ENCODE measurements at places on chromosomes 1 and 21.
A peak's percentile ranks its signal among the peaks of the same experiment; 100 is the strongest.

GRCh38 chr1:10803971-10804820 is 7.8 kb upstream of the CASZ1 start:
- no peak for DNase-seq

- no peak for DNase-seq
Observed at GRCh38 chr1:23167353-23168078, 1.1 kb downstream of the LUZP1 start.

GRCh38 chr1:109161858-109162606 is 48.1 kb downstream of the ELAPOR1 start:
- DNase-seq = peak; percentile 12

- no peak for DNase-seq
Observed at GRCh38 chr1:207981976-207982375, 71.1 kb upstream of the CD34 start.

DNA sequence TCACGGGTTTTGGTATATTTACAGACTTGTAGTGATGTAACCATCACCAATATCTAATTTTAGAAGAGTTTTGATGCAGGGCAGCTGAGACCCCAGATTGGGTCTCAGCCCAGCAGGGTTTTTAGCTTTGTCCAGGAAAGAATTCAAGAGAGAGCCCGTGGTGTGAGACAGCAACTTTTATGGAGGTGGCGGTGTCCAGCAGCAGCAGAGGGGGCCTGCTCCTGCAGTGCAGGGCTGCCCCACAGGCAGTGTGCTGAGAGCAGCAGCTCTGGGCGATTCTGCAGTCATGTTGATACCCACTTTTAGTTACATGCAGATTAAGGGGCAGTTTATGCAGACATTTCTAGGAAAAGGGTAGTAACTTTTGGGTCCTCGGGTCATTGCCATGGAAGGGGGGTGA is 1.8 kb upstream of the EPHX1 start:
- no peak for DNase-seq

DNA sequence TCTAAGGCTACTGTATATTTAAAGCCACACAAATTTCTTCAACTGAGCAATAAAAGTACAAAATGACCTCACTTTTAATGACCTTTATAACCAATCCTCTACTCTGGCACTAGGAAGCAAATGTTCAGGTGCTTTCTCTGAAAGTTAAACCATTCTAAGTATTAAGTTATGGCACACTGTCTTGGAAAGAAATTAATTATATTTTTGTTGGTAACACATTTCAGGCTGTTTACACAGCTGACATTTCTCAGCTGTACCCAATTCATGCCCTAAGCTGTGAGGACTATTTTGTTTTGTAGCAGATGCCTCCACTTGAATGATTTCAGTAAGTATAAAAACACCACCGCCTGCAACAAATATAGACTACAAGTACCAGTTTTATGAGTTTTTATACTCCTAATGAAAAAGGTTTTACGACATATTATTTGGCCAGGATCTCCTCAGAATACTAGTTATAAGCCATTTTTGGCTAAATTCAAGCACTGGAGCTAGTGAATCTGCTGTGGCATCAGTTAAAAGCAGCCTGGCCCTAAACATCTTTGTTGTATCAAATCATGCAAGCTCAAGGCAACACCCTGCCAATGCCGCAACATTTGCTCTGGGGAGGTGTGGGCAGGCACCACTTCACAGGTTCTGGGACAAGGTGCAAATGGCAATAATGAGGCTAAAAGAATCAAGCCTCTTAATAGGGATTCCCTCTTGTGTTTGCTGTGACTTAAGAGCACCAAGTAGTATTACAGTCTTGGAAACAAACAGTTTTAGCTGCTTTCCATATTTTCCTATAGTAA is 228.4 kb upstream of the DMRTA2 start:
- no peak for DNase-seq

GRCh38 chr1:114495486-114495885 is 15.5 kb downstream of the TRIM33 start:
- no peak for DNase-seq

GRCh38 chr1:35442734-35443133 is 114.5 kb downstream of the KIAA0319L start:
- DNase-seq = no peak

GRCh38 chr1:225762444-225762843 is 15.2 kb upstream of the SRP9 start:
- no peak for DNase-seq

- no peak for DNase-seq
Observed at GRCh38 chr1:44810101-44810761, 1.9 kb downstream of the BTBD19 start.

GRCh38 chr1:45842786-45843185 is 39.4 kb downstream of the MAST2 start:
- DNase-seq = no peak

DNA sequence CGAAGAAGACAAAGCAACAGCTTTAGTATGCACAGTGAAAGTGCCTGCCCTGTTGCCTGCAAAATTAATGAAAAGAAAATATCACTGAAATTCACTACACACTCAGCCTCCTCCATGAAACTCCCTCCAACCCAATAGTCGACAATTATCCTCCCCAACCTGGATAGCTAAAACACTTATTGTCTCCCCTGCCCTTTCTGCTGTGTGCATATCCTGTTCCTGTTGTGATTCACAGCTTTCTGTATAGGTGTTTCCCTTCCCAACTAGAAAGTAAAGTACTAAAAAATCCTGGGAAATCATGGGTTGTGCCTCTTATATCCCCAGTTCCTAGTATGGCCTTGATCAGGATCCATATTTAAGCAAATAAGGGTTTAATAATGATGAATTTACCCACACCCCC is 412.1 kb downstream of the LTN1 start:
- DNase-seq = no peak

DNA sequence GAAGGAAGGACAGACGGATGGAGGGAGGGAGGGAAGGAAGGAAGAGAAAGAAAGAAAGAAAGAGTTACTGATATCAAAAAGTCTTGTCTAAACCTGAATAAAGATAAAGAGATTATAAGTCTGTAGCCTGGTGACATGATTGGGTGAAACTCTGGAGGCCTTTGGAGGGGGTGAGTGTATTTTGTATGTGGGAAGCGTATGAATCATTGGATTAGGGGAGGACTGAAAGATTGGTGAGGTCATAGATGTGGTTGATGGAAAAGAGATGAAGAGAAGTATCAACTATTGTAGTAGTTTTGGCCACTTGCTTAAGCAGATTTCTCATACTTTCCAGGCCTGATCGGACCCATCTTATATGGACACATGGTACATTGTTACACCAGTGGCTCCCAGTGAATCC is 11.5 kb upstream of the KCNJ6 start:
- DNase-seq = no peak

DNA sequence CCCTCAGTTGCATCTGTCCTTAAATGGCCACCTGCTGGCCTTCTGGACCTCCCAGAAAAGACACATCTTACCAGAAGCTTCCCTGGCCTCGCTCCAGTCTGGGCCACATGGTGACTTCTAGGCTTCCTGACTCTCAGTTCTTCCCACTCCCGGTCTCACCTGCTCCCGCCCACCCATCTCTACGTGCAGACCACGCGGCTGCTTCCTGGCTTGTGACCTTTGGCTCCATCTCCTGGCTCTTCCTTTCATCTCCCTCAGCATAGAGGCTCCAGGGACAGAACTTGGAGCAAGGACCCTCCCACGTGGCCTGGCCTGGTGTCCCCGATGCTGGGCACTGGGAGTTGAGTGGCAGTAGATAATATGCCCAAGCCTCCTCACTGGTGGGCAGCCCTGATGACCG is 124.9 kb upstream of the IRF2BP2 start:
- DNase-seq = no peak

DNA sequence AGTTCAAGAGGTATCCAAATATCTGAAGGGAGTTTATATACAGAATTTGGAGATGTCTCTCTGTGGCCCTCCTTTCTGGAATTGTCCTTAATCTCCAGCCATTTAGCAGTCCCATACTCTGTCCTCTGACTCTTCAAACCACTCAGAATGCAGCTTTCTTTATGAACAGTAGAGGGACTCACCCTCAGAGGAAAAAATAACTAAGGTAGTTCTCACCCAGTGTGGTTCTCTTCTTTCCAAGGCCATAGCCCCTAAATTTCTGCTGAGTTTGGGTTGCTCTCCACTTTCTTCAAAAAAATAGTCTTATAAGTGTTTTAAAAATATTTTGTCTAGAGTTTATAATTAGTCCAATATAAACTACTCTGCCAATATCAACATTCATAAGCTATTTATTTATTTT is 369.7 kb downstream of the MATN1 start:
- no peak for DNase-seq

- no peak for DNase-seq
Observed at GRCh38 chr1:1755852-1756251, 22.4 kb downstream of the NADK start.

- no peak for DNase-seq
Observed at GRCh38 chr1:89576013-89576412, 51.4 kb downstream of the LRRC8B start.
